ENCODE measurements at places on chromosomes 1 and 21.
A peak's percentile ranks its signal among the peaks of the same experiment; 100 is the strongest.

- DNase-seq = no peak
Measured at GRCh38 chr1:10733474-10734366, 62.7 kb downstream of the CASZ1 start.

- no peak for DNase-seq
Measured at GRCh38 chr1:230270559-230271281, 155.4 kb downstream of the PGBD5 start.

GRCh38 chr1:50279622-50280330 lies 143.5 kb downstream of the DMRTA2 start:
- no peak for DNase-seq

DNA sequence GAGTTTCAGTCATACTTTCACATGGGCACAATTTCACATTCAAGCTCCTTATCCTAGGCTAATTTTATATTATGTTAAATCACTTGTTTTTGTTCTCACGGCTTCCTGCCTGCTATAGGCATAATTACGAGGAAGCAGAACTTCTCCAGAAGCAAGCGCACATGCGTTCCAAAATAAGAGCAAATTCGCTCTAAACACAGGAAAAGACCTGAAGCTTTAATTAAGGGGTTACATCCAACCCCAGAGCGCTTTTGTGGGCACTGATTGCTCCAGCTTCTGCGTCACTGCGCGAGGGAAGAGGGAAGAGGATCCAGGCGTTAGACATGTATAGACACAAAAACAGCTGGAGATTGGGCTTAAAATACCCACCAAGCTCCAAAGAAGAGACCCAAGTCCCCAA lies at the start of gene CORT:
Gene CORT (plus strand): TSS at position 281 of the 400 bp plus-strand sequence. CDS start 193 bp downstream, outside the sequence.
- no peak for DNase-seq

- DNase-seq = no peak
Measured at GRCh38 chr1:115426231-115426771, 88.3 kb upstream of the NGF start.

DNA sequence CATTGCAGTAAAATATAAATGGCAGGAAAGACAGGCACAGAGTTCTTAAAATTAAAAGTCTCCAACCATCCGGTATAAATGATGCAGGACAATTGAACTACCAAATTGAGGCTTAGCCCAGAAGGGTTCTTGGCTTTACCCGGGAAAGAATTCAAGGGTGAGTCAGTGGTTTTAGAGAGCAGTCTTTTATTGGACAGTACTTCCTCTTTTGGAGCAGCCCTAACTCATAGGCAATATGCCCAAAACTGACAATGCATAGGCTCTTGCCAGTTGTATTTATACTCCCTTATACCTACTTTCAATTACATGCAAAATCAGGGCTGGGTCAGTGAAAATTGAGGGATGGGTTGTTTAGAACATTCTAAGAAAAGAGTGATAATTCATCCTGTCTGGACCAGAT lies 1628.9 kb upstream of the PRMT6 start:
- peak; percentile 80 for DNase-seq

DNA sequence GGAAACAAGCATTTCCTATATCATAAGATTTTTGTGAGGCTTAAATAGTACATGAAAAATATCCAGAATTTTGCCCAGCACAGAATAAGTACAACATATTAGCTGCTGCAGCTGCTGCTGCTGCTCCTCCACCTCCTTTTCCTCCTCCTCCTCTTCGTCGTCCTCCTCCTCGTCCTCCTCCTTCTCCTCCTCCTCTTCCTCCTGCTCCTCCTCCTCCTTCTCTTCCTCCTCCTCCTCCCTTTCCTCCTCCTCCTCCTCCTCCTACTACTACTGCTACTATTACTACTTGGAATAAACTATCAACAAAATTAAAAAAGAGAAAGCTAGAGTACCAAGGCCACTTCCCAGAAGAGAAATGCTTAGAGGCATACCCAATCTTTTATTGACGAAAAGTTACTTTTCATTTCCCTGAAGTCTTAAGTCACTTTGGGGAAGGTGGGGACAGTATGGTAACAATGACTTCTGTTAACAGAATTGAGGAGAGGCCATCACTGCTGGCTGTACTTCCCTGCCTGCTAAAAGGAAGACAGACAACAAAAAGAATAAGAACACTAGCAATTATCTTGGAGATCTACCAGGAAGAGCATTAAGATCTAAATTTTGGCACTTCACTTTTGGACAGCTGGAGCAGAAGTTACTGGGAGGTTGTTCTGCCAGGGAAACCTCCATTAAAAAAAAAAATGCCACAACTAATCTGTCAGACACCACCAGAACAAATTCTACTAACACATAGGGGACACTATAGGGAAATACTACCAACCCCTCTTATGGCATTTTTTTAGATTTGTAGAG lies 7.1 kb downstream of the DENND1B start:
- peak; percentile 39 for DNase-seq

DNA sequence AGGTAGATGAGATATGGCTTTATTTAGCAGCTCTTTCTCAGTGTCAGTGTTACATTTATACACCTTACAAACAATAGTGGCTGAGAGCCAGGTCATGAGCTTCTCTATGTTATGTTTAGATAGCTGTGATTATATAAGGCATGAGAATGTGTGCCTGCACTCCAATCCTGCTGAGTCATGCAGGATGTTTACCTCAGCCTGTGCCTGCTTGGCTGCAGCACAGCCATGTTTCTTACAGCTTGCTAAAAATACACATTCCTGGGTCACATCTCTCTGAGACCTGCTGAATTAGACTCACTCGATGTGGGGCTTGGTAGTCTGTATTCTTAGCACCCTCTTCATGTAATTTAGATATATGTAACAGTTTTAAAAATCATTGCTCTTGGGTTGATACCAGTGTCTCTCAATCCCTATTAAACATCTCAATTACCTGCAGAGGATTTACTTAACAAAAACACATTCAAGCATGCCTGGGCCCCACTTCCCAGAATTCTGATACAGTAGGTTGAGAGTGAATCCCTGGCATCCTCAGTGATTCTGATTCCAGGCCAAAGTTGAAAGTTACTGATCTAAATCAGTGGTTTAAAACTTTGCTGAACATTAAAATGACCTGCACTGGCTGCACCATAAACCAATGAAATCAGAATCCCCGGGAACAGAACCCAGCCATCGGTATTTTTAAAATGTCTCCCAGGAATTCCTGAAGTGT lies 107.5 kb downstream of the GDAP2 start:
- no peak for DNase-seq

- DNase-seq = no peak
Measured at GRCh38 chr1:7579831-7580804, 191.0 kb upstream of the VAMP3 start.

- DNase-seq = no peak
Measured at GRCh38 chr1:22287273-22287672, 144.4 kb upstream of the WNT4 start.

DNA sequence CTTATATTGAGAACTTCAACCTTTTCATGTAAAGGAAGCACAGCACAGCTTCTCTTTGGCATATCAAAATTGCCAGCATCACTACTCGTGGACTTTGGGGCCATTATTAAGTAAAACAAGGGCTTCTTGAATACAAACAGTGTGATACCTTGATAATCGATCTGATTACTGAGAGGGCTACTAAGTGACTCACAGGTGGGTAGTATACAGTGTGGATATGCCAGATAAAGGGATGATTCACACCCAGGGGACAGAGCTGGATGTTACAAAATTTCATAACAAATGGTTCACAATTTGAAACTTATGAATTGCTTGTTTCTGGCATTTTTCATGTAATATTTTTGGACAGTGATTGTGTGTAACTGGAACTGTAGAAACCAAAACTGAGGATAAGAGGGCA lies 15.4 kb downstream of the HDAC1 start:
- DNase-seq = no peak

- no peak for DNase-seq
Measured at GRCh38 chr1:212396638-212397037, 18.0 kb downstream of the PACC1 start.

- DNase-seq = no peak
Measured at GRCh38 chr1:239538239-239538988, 152.0 kb downstream of the CHRM3 start.

DNA sequence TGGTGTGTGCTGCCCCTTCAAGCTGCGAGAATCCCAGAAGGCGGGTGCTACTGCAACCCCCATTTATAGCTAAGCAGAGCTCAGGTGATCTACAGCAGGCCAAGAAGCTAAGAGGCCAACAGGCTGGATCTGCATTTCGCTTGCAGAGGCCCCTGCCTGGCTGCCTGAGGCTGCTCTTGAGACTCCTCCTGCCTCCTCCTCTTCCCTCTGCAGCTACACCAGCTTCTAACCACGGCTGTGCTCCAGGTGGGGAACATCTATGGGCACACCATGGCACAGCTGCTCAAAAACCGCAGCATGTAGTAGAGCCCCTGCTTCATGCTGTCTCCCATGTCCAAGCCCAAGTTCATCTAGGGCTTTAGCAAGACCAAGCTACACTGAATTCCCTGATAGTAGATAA lies 72.9 kb upstream of the ZNF678 start:
- DNase-seq = no peak

GRCh38 chr1:26618561-26618960 lies 77.3 kb upstream of the ARID1A start:
- DNase-seq = no peak

DNA sequence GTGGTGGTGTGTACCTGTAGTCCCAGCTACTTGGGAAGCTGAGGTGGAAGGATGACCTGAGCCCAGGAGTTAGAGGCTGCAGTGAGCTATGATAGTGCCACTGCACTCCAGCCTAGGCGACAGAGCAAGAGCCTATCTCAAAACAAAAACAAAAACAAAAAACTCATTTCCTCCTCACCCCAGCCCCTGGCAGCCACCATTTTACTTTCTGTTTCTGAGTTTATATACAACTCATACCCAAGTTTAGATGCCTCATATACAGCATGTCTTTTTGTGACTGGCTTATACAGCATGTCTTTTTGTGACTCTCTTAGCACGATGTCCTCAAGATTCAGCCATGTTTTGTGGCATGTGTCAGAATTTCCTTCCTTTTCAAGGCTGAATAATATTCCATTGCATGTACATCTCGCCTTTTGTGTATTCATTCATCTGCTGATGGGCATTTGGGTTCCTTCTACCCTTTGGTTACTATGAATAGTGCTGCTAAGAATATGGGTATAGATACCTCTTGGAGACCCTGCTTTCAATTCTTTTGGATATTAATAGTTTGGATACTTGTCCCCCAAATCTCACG lies 14.7 kb downstream of the COA7 start:
- DNase-seq = no peak

Data from NCI-H446 treated with DMSO at 0.1 percent for 48 hours (cell line).